ENCODE measurements at places on chromosomes 5 and 9.

DNA sequence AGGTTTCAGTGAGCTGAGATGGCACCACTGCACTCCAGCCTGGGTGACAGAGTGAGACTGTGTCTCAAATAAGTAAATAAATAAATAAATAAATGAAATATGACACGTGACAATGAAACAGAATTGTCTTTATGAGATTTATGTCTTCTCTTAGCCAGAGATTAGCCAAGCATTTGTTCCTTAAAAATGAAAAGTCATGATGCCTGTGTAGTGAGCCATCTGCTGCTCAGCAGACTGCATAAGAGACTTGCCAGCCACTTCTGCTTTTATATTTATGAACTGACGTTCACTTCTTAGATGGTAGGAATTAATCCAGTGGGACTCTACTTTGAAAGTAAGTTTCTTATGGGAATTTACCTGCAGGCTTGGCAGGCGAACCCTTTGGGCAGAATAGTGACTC is 227.4 kb downstream of the NR3C1 start:
- no peak for DNase-seq

GRCh38 chr5:131423056-131423455 is 159.2 kb downstream of the CDC42SE2 start:
- no peak for DNase-seq

- no peak for DNase-seq
Observed at GRCh38 chr9:4111233-4112008, 188.4 kb downstream of the GLIS3 start.

GRCh38 chr9:114718801-114719221 is 36.8 kb upstream of the TEX48 start:
- peak; percentile 58 for DNase-seq

- DNase-seq, result no peak
Observed at GRCh38 chr9:89046832-89047231, 55.6 kb downstream of the S1PR3 start.

DNA sequence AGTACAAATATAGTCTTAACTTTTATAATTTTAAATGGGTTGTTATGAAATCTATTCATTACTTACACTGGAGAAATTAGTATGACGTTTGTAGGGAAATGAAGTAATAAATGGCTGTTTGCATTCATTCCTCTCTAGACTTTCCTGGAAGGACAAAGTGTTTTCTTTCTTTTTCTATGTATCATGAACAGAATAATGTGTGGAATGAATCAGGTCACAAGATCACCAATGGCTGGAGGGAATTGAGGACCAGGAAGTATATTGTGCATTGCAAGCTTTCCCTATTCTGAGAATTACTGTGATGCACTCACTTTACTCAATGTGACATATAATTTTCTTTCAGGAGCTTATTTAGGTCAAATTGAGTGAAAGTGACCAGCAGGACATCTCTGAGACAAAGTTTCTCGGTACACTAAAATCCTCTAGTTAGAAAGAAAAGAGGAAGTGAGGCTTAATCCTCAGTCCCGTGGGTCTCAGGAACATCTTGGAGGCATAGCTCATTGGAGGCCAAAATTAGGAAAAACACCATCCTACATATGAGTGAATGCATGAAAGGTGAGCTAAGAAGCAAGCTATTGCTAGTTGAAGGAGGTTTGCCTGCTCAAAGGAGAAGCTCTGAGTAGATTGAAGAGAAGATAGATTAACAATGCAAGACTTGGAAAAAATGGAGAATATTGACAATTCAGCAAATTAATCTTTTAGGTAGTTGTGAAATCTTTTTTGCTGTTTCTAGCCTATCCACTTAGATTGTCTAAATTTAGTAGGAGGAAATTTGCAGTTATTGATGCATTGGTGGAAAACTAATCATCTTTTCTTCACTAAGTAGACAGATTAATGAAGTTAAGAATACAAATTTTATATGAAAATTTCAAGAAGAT is 28.0 kb downstream of the ERAP2 start:
- DNase-seq, result no peak

GRCh38 chr5:172785429-172786088 is 14.6 kb upstream of the DUSP1 start:
- no peak for DNase-seq

- DNase-seq, result no peak
Observed at GRCh38 chr5:173848986-173849596, 39.1 kb upstream of the CPEB4 start.

- no peak for DNase-seq
Observed at GRCh38 chr5:33433303-33434240, 7.2 kb upstream of the TARS1 start.

DNA sequence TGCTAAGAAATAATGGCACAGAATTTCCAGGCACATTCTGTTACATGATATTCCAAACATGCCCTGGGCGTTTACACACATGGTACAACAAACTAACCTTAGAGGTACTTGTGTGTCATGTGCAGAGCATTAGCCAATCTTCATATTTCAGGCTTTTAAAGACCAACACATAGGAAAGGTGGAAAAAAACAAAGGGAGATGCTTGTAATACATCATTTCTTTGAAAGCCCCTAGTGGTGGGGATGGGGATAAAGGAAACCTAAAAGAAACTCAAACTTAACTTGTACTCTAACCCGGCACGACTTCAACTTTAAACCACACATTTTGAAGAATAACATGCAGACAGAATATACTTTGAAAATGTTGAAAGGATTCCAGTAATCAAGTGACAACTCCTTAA is 133.6 kb downstream of the PTPRD start:
- no peak for DNase-seq

- no peak for DNase-seq
Observed at GRCh38 chr9:88169700-88170099, 31.4 kb upstream of the SPATA31C2 start.

DNA sequence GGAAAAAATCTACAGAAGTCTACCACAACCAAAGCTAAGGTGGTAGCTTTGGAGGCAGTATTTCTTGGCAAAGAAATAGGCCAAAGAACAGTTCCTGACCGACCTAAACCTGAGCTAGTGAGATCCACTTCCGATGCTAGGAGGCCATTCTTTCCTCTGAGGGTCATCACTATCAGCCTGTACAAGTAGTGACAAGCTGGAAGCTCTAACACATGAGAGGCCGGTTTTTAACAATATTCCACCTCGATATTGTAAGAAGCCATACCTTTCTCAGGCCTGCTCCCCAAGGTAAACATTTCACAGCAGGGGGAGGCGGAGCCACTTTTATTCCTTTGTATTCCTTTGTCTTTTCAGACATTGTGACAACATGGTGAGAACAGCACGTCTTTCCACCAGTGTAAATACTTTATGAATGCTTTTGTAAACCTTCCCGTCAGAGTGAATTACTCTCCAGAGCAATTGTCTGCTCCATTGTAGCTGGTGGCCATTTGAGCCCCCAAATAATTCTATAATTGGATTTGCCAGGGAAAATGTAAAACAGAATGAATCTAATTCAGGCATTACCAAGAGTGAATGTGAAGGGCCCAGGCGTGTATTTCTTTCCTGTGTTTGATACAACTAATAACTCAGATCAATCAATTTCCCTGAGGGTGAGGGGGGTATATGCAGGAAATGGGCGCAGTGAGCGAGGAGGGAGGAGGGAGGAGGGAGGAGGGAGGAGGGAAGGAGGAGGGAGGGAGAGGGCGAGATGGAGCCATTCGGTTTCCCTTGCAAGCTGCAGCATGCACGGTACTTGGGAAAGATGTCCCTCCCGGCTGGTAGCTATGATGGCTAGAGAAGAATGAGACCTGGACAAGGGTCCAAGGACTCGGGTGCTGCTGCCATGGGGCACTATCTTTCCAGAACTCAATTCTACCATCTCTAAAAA is 166.6 kb downstream of the CDK5RAP2 start:
- no peak for DNase-seq

DNA sequence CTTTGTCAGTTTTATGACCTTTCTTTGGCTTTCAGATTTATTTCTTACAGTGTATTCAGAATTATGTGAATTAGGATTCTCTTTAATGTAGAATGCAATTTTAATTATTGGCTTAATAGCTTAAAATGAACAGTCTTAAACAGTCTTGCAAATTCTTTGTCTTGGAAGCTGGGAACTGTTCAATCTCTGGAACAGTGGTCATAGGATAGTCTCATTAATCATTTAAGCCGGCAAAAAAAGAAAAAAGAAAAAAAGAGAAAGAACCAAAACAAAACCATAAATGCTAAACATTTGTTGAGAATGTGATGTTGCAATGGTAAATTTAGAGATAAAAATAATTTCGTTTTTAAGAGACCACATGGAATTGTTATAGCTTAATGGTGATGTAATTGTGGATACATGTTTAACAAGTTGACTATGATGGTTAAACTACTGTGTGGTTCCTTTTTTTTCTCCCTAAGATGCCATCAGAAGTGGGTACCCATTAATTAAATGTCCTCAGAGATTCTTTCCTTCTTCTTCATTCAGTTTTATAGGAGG is 61.6 kb downstream of the NNT start:
- no peak for DNase-seq

- no peak for DNase-seq
Observed at GRCh38 chr5:65482736-65483545, 1.2 kb upstream of the ADAMTS6 start.

GRCh38 chr5:143141652-143142051 is 261.8 kb downstream of the NR3C1 start:
- no peak for DNase-seq

- DNase-seq, result no peak
Observed at GRCh38 chr5:163915481-163915961, 410.1 kb downstream of the MAT2B start.

GRCh38 chr5:109313127-109313526 is 96.6 kb downstream of the PJA2 start:
- DNase-seq, result no peak

- DNase-seq, result no peak
Observed at GRCh38 chr5:130836729-130837649, 328.1 kb downstream of the HINT1 start.

DNA sequence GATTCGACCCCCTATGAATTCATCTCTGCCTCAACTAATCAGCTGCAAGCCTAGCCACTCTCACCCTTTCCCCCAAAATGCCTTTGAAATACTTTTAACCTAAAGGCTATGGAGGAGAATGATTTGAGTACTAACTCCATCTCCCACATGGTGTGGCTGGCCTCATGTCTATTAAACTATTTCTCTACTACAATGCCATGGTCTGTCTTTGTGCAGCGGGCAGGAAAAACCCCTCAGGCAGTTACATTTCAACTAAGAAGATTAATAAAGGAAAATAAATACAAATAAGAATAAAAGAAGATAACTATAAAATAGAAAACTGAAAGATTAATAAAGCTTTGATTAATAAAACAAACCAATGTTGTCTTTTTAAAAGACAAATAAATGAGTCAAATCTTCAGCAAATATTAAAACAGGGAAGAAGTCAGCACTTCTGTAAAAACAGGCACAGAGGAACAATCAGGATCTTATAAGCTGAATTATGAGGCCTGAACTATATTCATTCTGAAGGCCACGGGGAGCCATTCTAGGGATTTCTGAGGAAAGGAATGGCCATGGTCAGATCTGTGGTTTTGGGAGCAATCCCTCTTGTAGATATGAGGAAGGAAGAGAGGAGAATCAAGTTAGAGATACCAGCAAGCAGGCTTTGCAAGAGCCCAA is 116.1 kb upstream of the SLC12A2 start:
- DNase-seq, result no peak

DNA sequence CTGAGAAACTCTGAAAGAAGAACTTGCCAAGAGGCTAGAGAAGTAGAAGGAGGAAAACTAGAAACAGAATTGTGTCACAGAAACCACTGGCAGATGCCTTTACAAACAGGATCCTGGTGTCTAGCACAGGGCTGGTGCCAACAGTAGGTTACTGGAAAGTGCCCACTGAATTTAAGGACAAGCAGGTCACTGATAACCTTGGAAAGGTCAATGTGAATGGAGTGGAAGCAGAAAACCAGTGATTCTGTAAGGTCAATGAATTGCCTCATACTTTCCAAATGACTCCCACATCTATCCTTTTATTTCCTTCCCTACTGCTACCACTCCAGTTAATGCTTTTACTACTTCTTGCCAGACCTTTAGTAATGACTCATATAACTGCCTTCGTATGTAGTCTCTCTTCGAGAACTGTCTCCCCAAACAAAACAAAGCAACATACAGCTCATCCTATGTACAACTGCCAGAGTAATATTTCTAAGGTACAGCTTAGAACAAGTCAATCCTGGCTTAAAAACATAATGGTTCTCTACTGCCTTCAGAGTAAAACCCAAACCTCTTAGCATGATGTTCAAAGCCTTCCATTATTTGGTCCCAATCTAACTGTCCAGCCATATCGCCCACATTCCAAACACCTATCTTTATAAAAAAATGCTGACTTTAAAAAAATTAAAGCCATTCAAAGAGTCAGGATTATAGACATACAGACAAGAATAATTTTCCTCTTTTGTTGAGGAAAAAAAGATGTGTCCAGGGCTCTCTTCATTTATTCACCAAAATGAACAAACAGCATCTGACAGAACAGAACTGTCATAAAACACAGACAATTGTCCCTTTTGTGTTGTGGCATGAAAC is 52.5 kb downstream of the NR3C1 start:
- DNase-seq, result no peak
